Urinary bladder (tissue), 4 donors: ENCODE measurements at places on chromosomes 7 and 10. TPM values are rescaled to one million over a fixed set of nuclear protein-coding genes. Genes with fewer than 3 reads are reported as not detected.

Gene TMEM140
- 9.2 TPM for total RNA-seq

Gene ADAP1
- 11.7 TPM for total RNA-seq

Gene LFNG
- total RNA-seq, result 16.8 TPM

Gene TUBB8
- not detected for total RNA-seq

Gene MSMB
- total RNA-seq, result not detected

Gene TRIM73
- 3.8 TPM for total RNA-seq
